AG09309 (cell line): ENCODE measurements at places on chromosomes 13 and 19.

- no peak for DNase-seq
Measured at GRCh38 chr19:48644839-48645619, 958 bp downstream of the CA11 start.

- no peak for DNase-seq
Measured at GRCh38 chr13:48505012-48505411, 27.9 kb downstream of the RCBTB2 start.

DNA sequence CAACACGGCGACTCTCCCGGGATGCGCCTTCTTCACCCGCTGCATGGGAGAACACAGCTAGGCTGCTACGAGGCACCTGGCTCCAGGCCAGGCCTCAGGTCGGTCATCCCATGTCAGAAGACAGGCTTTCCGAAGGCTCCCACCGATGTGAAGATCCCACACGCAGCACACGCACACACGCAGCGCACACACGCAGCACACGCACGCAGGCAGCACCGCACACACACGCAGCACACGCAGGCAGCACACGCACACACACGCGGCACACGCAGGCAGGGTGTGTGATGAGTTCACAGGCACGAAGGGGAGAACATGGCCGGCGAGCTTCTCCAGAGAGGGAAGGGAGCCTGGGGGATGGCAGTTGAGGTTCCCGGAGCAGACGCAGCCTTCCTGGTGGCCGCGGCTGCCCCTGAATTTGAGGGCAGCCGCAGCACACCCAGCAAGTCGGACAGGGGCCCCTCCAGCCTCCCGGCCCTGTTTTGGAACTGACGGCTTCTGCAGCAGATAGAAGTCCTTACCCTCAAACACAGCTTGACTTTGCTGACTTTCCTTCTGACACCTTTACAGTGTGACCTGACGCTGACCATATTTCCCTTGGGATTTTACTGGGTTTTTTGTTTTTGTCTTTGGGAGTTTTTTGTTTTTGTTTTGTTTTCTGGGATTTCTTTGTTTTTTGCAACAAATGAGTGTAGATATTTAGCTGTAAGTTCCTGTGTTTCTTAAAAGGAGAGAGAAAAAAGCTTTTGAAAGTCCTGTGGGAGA lies 55.9 kb downstream of the RASA3 start:
- no peak for DNase-seq

GRCh38 chr19:18173572-18174288 lies at the start of gene IFI30:
Gene IFI30 (plus strand): TSS chr19:18173813. CDS start chr19:18173842, 29 bp downstream.
- no peak for DNase-seq

DNA sequence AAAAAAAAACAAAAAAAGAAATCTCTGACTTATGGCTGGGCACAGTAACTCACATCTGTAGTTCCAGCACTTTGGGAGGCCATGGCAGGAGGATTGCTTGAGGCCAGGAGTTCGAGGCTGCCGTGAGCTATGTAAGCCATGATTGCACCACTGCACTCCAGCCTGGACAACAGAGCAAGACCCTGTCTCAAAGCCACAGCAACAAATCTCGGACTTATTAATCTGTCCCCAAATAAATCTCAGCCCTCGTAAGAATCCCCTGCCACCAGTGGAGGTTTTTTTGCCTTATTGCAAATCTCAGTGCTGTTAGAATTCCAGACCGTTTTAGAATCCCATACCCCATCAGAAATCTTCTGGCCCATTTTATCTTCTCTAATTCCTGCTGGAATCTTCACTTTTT lies 4.9 kb downstream of the SHKBP1 start:
- DNase-seq = no peak

DNA sequence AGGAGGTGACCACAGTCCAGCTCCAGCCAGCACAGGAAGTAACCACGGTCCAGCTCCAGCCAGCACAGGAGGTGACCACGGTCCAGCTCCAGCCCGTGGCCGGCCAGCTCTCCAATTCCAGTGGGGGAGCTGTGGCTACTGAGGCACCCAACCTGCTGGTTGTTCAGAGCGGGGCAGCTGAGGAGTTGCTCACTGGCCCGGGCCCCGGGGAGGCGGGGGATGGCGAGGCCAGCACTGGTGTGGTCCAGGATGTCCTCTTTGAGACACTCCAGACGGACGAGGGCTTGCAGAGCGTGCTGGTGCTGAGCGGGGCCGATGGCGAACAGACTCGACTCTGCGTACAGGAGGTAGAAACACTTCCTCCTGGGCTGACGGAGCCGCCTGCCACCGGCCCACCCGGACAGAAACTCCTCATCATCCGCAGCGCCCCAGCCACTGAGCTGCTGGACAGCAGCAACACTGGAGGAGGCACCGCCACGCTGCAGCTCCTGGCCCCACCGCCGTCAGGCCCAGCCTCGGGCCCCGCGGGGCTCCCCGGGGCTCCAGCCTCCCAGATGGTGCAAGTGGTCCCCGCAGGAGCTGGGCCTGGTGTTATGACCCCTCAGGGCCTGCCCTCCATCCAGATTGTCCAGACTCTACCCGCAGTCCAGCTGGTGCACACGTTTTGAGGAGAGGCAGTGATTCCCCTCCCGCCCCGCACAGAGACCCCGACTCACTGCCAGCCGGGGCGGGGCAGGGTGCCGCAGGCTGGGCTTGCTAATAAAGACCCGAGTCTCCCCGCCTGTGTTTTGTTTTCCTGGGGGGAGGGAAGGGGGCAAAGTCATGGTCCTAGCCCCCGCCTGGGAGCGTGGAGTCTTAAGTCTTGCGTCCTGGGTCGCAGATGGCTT lies 1.0 kb upstream of the NAT14 start:
- no peak for DNase-seq
